ENCODE measurements at places on chromosomes 4 and X.

GRCh38 chr4:8838296-8838960 is 33.2 kb downstream of the HMX1 start:
- DNase-seq = no peak

GRCh38 chr4:17884063-17884462 is 73.3 kb downstream of the NCAPG start:
- no peak for DNase-seq

GRCh38 chr4:101667348-101667747 is 123.2 kb upstream of the BANK1 start:
- no peak for DNase-seq

DNA sequence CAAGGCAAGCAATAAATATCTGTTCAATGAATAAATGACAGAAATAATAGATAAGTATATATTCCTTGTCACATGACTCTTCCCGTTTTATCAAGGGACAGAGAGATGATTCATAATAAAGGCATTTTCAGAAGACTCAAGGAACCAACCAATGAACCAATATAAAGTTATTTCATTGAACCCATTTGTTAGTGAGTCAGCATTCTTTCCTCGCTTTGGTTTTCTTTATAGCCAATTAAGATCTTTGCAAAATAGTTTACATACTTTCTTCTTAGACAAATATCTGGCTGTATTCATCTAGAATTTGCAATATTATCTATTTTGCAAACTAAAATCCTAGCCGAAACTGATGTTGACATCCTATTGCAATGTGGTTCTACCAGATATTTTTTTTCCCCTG is 269.4 kb downstream of the IL15 start:
- no peak for DNase-seq

DNA sequence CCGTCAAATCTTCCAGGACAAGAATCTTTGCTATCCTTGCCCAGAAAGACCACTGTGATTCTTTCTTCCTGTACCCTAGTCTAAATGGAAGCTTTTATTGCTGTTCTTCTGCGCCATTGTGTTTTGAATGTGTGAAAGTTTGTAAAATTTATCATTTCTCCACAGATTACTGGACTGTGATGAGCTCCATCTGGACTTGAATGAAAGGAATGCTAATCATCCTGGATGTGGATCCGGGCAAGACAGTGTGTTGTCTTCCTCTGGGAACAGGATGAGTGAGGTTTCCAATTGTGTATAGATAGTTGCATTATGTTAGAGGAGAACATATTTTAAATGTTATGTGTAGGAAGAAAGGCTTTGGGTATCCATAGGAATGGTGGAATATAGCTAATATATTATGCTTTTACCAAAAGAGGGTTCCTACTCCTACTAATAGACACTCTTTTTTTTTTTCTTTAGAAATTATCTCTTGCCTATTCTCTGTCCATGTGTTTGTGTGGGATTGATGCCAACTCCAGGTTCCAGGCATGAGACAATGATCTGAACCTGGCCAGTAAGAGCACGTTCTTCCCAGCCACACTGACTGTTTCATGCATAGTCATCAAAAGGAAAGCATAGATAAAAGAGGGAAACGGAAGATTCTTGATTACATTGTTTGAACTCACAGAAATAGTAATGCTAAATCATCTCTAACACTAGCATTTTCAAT is 803.6 kb upstream of the ADGRL3 start:
- DNase-seq = no peak

GRCh38 chr4:42945874-42946273 is 53.4 kb downstream of the GRXCR1 start:
- DNase-seq = no peak

DNA sequence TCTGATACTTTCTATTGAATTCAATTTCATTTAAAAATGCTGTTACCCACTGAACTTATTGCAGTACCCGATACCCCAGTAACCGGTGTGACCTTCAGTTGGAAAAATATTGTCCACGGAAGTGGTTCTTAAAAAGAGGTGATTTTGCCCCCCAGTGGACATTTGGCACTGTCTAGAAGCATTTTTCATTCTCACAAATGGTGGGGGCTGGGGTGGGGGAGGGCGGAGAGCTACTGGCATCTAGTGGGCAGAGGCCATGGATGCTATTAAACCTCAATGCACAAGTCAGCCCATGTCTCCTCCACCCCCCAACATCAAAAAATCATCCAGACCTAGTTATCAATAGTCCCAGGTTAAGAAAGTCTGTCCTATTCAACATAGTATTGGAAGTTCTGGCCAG is 19.6 kb upstream of the CHM start:
- no peak for DNase-seq

- DNase-seq = no peak
Observed at GRCh38 chr4:46258431-46258830, 131.5 kb downstream of the GABRA2 start.

- DNase-seq = no peak
Observed at GRCh38 chr4:4455210-4455865, 68.4 kb downstream of the NSG1 start.

GRCh38 chrX:40778861-40779575 is 43.7 kb upstream of the MED14 start:
- DNase-seq = no peak

GRCh38 chrX:56554870-56555269 is 8.6 kb upstream of the UBQLN2 start:
- no peak for DNase-seq

DNA sequence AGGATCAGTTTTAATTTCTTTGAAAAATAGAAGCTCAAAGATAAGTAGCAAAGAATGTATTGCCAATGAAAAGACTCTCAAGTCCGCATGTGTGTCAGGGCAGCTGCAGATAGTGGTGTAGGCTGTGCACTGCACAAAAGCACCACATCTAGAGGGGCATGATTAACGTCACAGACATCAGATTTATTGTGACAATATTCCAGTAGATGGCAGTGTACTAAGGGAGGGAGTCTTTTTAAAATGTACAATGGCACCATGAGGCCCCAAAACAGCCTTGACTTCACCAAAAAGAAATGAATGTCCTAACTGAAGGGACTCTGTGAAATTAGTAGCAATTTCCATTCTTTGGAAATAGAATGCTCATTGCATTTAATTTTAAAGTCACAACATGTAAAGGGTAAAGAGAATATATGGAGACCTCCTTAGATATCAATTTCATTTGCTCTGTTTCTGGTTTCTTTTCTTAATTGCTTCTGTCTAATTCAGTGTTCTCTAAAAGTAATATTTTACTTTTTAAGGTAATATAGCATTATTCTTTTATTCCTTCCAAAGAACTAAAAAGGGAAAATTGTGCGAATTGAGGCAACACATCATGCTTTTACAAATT is 98.4 kb downstream of the ZNF827 start:
- DNase-seq = no peak

DNA sequence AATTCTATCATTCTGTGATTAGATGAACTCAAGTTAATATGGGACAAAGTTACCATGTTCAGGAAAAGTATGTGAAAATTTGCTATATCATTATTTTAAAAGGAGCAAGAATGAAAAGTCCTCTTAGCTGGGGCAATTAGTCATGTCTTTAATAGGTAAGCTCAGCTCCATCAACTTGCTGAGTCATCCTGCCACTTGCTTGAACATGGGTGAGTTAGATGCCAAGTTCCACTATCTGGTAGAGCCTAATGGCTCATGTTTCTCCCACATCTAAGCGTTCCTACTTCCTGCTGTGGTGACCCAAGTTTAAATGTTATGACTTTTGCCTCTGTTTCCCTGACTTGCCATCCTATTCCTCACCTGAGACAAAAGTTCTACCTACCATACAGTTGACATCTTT is 276.8 kb downstream of the ZNF674 start:
- DNase-seq = no peak

DNA sequence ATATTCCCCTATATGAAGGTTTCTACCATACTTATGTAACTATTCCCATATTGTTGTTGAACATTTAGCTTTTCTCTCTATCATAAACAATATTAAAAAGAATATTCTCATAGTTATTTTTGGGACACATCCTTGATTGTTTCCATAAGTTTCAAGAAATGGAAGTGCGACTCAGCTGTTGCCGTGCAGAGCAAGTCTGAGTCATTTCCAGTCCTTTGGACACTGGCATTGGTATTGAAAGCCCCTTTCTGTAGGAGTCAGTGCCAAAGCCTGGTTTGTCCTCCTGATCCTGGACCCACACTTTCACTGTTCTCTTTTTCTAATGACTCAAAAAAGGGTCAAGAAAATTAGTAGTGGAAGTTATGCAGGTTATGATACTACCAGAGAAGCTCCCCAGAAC is 108.3 kb upstream of the DIAPH2 start:
- no peak for DNase-seq

All from left cardiac atrium (tissue), 4 donors.